ENCODE measurements at places on chromosomes 16 and 17.

DNA sequence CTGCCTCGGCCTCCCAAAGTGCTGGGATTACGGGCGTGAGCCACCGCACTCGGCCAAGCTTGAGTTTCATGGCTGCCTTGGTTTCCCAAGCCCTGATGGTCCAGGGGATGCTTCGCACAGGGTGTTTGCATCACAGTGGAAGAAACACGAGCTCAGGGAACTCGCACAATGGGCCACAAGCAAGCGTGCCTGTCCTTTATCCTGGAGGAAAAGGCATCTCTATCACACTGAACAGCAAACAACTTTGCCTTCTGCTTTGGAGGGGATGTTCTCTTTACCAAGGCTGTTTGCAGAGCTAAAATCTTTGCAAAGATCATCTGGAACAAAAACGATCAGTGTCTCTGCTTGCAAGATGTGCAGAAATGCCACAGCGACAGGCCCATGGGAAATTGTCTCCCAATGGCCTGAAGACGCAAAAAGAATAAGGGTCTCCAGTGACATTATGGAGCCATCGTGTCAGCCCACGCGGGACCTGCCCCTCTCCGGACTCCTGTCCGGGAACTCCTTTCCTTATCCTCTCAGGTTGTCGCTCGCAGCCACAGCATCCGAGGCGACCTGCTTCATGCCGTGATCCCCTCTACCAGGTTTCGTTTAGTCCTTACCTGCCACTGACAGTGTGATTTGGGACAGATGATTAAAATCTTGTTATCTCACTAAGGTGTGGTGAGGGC lies 44.1 kb upstream of the CBFA2T3 start:
- DNase-seq: no peak

- no peak for DNase-seq
Observed at GRCh38 chr16:22004341-22004740, 3.4 kb upstream of the PDZD9 start.

GRCh38 chr17:6786618-6787017 lies 10.6 kb downstream of the FBXO39 start:
- DNase-seq: no peak

DNA sequence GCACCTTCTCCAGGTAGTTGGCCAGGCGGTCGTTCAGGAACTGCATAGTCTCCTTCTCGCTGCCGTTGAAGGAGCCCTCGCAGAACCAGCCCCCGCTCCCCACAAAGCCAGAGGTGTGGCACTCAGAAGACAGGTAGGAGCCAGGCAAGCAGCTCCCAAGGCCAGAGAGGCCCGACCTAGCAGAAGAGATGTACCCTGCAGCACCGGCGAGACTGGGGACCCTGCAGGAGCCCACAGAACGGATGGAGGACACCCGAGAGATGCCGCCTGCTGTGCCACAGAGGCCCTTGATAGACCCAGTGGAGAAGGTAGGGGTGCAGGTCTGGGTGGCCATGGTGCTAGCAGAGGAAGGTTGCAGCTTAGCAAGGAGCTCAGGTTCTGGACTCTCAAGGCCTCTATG lies at the start of gene KRT36:
KRT36 (minus strand) TSS at position 380 of the 400 bp plus-strand sequence; CDS start at position 334, 46 bp downstream.
- no peak for DNase-seq

- no peak for DNase-seq
Observed at GRCh38 chr17:5823219-5823618, 238.9 kb upstream of the NLRP1 start.

- DNase-seq: no peak
Observed at GRCh38 chr16:49602976-49603310, 229.3 kb downstream of the C16orf78 start.

DNA sequence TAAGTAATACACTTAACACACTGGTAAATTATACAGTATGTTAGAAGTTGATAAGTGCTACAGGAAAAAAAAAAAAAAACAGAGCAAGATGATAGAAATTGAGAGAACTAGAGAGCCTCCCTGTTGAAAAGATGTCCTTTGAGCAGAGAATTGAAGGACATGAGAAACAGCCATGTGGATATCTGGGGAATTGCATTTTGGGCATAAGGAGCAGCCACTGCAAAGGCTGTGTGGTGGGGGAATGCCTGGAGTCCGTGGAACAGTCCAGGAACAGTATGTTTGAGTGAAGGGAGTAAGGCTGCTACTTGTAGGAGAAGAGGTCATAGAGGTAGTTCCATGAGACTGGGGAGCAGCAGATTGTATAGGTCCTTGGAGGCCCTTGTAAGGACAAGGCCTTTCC lies 178.4 kb downstream of the FTO start:
- DNase-seq: no peak

DNA sequence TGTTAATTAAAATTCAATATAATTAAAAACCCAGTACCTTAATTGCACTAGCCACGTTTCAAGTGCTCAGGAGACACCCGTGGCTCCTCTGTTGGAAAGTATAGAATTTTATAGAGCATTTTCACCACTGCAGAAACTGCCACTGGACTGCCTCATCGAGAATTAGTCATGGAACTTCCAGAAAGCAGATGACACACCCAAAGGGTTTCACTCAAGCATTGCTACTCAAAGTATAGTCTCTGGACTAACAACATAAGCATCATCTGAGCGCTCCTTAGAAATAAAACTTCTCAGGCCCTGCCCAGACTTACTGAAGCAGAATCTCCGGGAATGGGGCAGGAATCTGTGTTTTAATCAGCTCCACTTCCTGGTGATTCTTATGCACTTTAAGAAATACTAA lies 63.5 kb upstream of the GPR139 start:
- no peak for DNase-seq

DNA sequence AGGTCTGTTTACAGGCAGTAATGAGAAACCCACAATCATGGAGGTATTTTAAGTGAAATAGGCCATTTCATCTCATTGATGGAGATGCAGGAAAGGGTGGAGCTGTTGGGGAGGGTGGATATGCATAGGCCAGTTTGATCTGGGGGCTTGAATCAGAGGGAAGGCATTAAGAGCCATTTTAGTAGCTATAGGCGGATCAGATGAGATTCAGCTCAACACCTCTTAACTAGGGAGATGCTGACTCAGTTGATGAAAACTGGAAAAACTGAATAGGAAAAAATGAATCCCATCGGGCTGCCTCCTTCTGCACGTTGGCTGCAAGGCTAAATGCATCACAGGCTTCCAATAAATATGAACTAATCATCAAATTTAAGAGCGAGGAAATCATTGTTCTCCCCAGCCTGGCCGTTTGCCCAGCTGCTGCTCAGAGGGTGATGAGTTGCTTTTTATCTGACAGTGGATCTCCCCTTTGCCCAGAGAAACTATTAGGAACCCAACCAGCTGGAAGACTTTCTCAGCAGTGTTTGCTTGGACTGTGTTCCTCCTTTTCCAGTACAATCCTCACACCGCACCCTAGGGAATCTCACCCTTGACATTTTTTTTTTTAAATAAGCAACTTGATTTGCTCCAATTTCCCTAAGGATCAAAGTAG lies 149.6 kb downstream of the SOX9 start:
- no peak for DNase-seq

GRCh38 chr17:42676424-42677011 lies at the start of gene PLEKHH3:
PLEKHH3 (minus strand) TSS chr17:42676994; CDS start chr17:42676563, 431 bp downstream.
- no peak for DNase-seq

DNA sequence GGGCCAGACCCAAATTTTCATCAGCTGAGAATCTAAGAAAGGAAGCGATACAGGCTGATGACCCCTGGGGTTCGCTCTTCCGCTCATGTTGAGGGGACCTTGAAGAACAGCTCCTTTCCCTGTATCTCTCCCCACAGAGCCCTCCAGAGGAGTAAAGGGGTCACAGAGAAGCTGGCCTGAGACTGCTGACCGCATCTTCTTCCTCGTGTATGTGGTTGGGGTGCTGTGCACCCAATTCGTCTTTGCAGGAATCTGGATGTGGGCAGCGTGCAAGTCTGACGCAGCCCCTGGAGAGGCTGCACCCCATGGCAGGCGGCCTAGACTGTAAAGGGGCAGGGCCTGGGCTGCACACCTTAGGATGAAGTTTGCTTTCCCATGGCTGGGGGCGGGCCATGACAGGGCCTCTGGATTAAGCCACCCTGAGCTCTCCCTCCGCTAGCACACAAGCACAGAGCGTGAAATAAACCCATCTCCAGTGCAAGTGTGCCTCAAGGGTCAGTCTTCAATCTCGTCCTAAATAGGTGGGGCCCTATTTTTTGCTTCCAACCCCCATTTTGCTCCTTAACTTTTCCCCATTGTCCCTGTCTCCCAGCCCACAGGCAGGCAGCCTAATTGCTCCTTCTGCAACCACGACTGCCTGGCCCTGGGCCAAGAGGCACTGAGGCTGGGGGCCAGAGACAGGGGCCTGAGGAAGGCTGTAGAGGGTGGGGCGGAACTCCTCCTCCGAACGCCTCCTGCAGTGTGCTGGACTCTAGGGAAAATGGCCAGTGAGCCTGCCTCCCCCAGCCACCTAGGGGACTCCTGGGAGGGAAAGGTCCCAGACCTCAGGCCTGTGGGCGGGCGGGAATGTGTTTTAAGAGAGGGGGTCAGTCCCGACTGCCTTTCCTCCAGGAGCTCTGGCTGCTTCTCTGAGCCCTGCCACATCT lies 3.6 kb downstream of the ZACN start:
- no peak for DNase-seq

DNA sequence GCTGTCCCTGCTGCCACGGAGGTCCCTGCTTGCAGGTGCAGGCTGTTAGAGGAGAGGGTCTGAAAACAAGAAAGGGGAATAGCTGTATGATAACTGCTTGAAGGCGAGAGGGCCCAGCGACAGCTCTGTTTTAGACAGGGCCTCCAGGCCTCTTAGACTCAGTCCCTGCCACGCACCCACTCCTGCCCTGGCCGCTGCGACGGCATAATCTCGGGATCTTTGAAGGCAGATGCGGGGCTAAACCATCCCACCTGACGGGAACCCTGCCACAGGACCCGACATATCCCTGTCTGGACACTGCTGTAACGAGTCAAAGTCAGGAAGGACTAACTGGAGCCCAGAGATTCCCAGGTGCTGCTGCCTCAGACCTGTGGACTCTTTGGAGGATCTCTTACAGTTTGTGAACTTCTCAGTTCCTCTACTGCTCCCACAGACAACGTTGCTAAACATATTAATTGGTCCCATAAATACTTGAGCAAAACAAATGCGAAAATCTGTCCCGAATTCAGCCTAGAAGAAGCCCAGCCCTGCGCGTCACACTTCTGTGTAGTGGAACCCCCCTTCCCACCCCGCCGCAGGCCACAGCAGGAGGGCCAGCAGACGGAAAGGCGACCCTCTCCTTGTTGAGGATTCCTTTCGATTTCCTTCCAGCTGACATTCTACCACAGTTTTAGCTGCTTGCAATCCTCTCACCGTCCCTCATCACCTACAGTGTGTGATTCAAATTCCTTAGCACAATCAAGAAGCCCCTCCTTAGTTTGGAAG lies 998 bp upstream of the TMEM11 start:
- DNase-seq: peak; percentile 14

DNA sequence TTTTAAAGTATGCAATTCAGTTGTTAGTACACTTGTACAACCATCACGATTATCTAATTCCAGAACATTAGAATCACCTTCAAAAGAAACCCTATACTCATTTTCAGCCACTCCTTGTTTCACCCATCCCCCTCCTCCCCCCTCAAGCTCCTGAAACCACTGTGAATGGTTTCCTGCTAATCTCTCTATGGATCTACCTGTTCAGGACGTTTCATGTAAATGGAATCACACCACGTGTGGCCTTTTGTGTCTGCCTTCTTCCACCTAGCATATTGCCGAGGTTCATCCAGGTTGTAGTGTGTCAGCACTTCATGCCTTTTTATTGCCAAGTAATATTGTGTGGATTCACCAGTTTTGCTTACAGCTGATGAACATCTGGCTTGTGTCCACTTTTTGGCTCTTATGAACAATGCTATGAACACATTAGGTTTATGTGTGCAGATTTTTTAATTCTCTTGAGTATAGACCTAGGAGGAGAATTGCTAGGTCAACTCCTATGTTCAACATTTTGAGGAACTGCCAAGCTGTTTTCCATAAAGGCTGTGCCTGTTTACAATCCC lies 17.8 kb downstream of the EIF4A3 start:
- DNase-seq: no peak

GRCh38 chr16:89373355-89374110 lies 116.8 kb downstream of the ANKRD11 start:
- no peak for DNase-seq

GRCh38 chr16:84547546-84548061 lies 43.1 kb upstream of the MEAK7 start:
- DNase-seq: no peak

DNA sequence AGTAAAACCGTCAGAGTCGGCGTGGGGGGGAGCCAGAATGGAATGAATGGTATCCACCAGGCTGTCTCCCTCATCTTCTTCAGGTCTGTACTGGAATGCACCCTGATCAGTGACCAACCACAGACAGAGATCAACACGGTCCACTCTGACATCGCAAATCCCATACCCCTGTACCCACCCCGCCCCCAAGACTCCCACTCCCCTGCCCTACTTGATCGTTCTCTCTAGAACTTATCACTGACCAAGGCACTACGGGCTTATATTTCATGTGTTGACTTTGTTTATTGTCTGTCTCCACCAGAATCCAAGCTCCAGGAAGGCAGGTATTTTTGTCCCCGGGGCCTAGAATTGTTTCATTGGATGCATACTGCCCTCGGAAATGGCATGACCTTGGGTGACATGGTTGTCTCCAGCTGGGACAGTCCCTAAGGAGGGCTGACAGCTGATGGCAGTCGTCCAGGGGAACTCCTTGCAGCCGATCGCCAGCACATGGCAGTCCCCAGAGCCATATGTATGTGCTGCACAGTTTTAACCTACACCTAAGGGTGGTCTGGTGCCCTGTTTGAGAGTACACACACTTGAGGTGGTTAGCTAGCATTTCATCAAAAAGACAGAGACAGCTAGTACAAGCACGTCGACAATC lies 526 bp upstream of the MFSD6L start:
- no peak for DNase-seq

GRCh38 chr16:85853547-85854545 lies 45.1 kb upstream of the IRF8 start:
- DNase-seq: no peak

DNA sequence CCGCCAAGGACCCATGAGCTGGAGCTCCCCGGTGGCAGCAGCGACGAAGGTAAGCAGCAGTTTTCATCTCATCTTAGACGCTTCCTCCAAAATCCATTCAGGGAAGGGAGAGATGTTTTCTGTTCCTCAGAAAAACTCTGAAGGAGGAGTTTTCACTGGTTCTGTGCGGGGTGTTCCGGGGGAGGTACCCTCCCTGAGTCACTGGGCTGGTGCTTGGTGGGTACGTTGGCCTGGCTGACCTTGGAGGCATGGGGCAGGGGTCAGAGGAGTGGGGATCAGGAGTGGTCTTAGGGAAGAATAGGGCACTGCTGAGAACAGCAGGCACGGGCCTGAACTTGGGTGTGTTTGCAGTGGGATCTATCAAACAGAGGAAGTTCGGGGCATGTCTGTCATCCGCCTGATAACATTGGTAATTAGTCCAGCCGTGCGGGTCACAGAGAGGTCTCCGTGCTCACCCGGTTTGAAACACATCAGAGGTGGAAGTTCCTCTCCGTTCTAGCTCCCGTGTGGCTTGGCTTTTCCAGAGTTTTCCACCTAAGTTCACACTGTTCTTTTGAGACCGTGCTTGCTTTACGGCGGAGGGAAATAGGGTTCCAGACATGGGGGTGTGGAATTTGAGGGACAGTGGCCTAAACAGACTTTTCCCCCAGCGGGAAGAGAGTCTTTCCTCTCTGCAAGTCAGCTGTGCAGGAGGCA lies 59.6 kb upstream of the CIBAR2 start:
- DNase-seq: no peak

GRCh38 chr16:22971346-22971924 lies 157.5 kb downstream of the HS3ST2 start:
- DNase-seq: no peak

GRCh38 chr17:76414334-76415295 lies 30.2 kb downstream of the SPHK1 start:
- no peak for DNase-seq

GRCh38 chr17:40511136-40511535 lies 9.7 kb upstream of the TNS4 start:
- DNase-seq: no peak

All from stimulated activated naive CD4-positive, alpha-beta T cell (primary cell).